Amniotic epithelial cell (primary cell): ENCODE measurements at places on chromosomes 16 and 17.

- DNase-seq: peak; percentile 32
Observed at GRCh38 chr17:49290690-49291359, 60.2 kb upstream of the PHOSPHO1 start.

DNA sequence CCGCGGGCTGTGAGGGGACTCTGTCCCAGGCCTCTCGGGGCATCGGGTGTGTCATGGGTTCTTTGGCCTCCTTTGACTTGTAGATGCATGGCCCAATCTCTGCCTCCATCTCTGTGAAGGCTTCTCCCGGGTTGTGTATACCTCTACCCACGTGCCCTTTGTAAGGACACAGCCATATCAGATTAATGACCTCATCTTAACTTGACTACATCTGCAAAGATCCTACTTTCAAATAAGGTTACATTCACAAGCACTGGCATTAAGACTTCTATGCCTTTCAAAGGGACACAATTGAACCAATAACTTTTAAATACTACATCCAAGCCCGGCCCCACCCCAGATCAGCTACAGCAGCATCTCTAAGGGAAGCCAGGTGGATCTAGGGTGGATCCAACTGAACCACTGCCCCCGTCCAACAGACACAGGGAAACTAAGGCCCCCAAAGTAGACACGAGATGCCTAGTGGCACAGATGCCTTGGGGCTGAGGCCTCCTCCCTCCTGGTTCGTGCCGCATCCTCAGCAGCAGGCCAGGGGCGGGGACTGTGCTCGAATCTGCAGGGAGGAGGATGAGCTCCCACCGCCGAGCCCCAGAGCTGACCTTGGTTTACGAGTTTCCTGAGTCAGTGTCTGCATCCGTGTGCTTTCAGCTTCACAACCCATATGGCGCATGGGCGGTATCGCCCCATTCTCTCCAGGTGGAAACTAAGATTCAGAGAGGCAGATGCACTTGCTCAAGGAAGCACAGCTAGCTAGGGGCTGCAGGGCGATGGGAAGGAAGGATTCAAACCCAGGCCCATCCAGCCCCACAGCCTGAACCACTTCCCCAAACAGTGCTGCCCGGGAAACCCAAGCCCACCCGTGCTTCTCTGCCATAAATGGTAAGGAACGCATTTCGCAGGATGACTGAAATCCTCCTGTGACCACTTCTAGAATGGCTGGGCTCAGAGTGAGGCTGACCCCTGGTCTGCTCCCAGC lies 353.3 kb downstream of the C16orf95 start:
- no peak for DNase-seq

DNA sequence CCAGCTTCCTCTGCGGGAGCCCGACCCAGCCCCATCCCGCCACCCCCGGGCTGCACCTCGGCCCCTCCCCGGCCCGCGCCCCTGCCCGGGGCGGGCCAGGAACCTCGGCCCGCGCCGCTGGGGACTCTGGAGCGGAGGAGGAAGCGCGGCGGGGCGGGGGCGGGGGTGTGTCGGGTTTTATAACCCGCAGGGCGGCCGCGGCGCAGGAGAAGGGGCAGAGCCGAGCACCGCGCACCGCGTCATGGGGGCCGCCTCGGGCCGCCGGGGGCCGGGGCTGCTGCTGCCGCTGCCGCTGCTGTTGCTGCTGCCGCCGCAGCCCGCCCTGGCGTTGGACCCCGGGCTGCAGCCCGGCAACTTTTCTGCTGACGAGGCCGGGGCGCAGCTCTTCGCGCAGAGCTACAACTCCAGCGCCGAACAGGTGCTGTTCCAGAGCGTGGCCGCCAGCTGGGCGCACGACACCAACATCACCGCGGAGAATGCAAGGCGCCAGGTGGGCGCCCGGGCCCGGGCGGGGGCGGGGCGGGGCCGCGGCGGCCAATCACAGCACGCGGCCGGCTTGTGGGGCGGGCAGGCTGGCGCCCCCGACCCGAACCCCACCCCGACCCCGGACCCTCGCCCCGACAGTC lies at the start of gene ACE:
TSS of gene ACE (plus strand) at position 208 of the 626 bp plus-strand sequence. CDS start at position 242, 34 bp downstream.
- DNase-seq: no peak

DNA sequence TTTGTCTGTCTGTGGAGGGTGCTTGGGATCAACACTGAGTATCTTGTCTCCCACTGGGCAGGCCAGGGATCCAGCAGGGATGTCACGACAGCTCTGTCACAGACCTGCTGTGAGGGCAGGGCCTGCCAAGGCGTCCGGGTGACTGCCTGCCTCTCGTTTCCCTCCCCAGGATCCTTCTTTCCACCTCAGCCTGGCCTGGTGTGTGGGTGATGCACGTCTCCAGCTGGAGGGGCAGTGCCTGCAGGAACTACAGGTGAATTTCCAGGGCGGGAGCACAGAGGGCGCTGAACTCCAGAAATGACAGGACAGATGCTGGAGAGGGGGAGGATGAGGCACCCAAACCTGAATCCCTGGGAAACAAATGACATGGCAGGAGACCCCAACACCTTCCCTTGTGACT lies 6.8 kb upstream of the MMP15 start:
- DNase-seq: no peak

- DNase-seq: no peak
Observed at GRCh38 chr17:58308173-58308984, 20.2 kb downstream of the TSPOAP1 start.

GRCh38 chr17:73100363-73100762 lies 7.9 kb upstream of the SLC39A11 start:
- DNase-seq: no peak

GRCh38 chr16:13076878-13077277 lies 175.5 kb downstream of the SHISA9 start:
- no peak for DNase-seq

DNA sequence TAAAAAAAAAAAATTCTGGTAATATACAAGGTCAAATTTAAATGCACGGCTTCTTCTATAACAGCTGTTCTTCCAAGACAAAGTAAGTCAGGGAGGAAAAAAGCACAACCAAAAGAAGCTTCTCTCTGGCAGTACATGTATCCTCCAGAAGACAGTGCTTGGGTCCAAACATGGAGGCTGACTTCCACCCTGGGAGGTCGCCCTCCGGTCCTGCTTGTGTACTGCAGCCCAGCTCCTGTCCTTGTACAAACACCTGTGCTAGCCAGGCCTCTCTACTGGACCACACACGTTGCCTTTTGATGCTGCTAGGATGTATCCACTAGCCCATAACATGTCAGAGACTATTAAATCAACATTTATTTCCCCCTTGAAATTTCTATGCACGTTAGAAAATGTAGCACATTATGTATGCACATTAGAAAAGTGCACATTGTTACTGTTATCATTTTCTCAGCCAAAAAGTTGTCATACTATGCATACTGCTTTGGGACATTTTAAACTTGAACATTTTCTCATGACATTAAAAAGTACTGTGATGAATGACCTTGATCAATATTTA lies 21.9 kb downstream of the TEKT3 start:
- no peak for DNase-seq

GRCh38 chr16:23232806-23233205 lies 50.3 kb downstream of the SCNN1G start:
- DNase-seq: no peak

DNA sequence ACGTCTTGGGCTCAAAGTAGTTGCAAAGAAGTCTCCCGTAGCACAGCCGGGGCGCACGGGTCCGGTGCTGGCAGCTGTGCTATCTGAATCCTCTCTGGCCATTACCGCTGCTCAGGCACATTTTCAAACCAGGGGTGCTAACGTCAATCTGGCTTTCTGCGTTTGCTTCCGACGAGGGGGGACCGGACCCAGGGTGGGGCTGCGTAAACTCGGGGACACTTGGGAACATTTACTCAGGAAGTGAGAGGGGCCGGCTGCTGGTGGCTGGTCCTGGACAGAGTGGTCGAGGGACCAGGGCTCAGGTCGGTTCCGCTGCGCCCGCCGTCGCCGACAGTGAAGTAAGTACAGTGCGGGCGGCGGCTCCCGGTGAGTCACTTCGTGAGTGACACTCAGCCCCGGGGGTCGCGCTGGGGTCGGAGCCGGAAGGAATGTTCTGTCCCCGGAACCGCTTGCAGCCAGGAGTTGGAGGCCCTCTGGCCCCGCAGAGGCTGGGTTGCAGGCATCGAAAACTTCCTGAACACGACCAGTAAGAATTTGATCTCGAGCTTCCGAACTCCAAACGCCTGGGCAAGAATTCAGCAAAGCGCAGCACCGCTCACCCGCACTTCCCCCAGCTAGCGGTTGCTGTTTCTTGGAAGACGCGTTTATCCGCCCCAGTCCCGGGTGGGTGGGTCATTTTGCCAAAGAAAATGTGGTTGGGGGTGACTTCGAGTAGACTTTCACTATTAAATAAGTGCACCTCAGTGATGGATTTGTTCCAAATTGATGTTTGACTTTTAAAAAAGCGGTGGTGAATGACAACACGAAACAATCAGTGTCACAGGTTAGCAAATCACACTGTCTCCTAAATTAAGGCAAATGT lies 1.4 kb upstream of the HS3ST3B1 start:
- DNase-seq: peak; percentile 46

DNA sequence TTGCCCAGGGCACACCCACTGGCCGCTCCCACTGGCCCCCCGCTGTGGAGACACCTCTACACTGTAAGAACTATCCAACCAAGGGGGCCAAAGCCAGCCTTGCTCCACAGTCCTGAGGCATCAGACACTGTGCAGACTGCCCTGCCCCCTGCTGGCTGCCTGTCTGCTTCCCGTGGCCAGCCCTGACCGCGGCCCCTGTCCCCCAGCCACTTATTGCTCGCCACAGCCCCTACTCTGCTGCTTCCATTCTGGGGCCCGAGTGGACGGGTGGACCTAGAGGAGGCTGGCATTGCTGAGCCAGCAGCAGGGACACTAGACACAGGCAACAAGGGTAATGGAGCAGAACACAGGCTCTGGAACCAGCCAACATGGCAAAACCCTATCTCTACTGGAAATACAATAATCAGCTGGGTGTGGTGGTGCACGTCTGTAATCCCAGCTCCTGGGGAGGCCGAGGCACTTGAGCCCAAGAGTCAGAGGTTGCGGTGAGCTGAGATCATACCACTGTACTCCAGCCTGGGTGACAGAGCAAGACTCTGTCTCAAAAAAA lies 19.7 kb upstream of the LRRC37A3 start:
- peak; percentile 44 for DNase-seq

DNA sequence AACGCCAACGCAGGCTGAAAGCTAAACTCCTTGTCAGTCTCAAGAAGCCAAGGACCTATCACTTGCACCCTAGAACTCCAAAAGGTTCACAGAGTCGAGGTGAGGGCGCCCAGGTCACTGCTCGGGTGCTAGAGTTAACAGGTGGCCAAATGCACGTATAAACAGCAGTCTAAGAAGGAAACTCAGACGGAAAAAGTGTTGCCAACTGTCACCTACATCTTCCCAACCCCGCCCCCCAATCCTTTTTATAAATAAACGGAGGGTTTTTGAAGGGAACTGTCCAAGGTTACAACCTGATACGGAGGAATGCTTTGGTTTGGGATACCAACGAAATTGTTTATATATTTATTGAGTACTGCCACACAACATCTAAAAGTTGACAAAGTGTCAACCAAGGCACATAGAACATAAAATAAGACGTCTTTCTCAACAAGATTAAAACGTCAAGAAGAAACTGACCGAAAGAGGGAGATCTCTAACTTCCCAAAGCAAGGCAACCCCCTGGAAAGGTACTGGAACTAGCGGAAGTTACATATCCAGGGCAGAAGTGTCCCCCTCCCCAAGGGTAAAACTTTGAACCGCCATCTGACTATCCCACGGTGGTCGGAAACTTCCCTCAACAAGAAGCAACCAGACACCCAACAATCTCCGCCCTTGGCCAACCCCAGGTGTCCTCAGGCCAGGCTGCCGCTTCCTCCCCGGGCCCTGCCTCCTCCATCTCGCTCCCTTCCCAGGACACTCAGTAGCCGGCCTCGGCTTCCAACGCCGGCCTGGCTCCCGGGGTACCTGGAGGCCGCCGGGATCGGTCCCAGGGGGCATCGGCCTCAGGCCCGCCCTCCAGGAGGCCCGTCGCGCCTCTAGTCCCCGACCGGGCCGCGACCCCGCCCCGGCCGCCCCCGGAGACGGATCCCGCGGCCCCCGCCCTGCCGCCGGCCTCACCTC lies 982 bp downstream of the SPAG9 start:
- DNase-seq: peak; percentile 32

DNA sequence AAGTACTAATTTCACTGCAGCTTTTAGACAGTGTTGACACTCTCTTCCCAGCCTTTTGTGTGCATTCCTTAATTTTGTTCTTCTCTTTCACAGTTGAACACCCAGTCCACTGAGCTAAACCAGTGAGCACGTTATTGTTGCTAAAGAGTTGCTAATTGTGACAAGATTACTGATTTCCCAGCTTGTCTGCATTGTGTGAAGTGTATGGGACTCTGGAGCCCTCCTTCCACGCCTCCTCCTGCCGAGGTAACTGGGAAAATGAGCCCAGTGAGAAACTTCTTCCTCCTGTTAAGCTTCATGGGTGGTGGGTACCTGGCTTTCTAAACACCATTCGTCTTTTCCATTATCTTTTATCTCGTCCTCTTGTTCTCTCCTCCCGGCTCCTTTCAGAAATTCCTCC lies 29.8 kb upstream of the DNAH17 start:
- no peak for DNase-seq

GRCh38 chr17:7307686-7308624 lies 527 bp downstream of the EIF5A start:
- DNase-seq: no peak

- no peak for DNase-seq
Observed at GRCh38 chr17:17295141-17295540, 8.0 kb upstream of the NT5M start.

GRCh38 chr17:56434610-56435009 lies 158.9 kb upstream of the NOG start:
- no peak for DNase-seq

- peak; percentile 1 for DNase-seq
Observed at GRCh38 chr16:83561876-83562275, 245.9 kb upstream of the HSBP1 start.

DNA sequence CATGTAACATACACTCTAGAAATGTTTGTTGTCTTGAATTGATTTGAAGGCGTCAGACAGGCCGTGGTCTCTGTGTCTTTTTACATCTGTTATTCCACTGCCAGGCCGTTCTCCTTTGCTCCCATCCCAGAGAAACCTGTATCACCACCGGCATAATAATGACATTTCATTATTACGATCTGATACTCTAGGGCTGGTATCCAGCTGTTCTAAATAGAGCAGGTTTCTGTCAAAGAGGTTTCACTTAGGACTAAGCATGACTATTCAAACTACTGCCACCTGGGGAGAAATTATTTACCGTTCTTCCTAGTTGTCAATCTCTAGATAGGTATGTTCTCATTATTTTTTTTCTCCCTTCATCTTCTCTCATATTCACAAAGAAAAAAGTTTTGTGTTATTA lies 1016.2 kb upstream of the EEF2KMT start:
- no peak for DNase-seq

DNA sequence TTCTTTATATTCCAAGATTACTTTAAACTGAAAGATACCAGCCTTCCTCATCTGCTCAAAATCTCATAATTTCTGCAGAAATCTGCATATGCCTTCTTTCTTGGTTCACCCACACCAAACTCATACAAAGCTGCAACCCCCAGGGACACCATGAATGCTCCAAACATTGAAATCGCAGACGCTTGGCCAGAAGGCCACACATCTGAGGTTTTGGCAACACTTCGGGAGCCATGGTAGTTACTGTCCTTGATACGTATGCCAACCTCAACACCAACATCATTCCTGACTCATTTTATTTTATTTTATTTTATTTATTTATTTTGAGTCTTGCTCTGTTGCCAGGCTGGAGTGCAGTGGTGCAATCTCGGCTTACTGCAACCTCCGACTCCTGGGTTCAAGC lies 11.8 kb downstream of the GSPT1 start:
- no peak for DNase-seq
